Ascending aorta (tissue), 2 donors: ENCODE measurements at places on chromosomes 4 and X. TPM values are rescaled to one million over a fixed set of nuclear protein-coding genes. Genes with fewer than 3 reads are reported as not detected.

GRCh38 chr4:6161921-6162464, 38.4 kb downstream of the JAKMIP1 start:
- H3K4me3 ChIP-seq, result no peak overlapping the region
- DNase-seq, result no peak
- H3K27me3 ChIP-seq, result no peaks in the 10 kb centered on the region
- H3K27ac ChIP-seq, result no peak overlapping the region

DNA sequence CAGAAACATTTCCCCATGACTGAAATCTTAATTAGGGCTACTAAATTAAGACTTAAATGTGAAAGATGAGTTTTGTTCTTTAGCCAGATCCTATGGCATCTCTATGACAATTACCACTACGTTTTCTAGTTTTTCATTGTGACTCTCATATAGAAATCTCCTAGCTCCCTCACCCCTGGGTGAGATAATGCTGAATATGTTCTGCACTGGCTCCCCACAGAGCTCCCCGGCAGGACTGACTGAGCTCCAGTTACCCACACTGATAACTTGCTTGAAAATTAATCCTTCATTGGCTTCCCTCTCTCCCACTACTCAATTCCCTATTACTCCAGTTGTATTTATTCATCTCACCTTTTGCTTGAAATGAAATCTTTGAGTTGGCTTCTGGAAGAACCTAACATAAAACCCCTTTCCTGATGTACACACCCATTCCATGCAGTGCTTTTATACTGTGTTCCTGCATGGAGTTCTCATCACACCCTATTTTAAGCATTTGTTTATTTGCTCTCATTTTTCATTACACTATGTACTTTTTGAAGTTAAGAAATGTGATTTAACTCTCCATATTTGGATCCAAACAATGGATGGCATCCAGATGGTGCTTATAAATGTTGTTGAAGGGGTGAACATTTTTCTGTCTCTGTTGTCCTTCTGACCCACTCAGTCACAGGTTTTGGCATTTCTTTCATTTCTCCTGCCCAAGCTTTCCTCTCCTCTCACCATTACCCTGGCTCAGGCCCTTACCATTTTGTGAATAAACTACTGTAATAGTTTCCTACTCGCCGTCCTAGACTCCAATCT, 623.4 kb downstream of the SPRY1 start:
- H3K36me3 ChIP-seq, result no peaks in the 10 kb centered on the region
- H3K27me3 ChIP-seq, result no peaks in the 10 kb centered on the region
- H3K4me3 ChIP-seq, result no peak overlapping the region
- H3K4me1 ChIP-seq, result peaks cover 16% of the 10 kb centered on the region
- H3K27ac ChIP-seq, result peak overlapping the region; percentile 44
- no peak for DNase-seq

The DUX4 gene
- total RNA-seq, result not detected

- H3K4me1 ChIP-seq, result no peaks in the 10 kb centered on the region
- H3K36me3 ChIP-seq, result no peaks in the 10 kb centered on the region
- no peak overlapping the region for H3K4me3 ChIP-seq
Measured at GRCh38 chrX:68018248-68019203, 414.8 kb downstream of the OPHN1 start.

DNA sequence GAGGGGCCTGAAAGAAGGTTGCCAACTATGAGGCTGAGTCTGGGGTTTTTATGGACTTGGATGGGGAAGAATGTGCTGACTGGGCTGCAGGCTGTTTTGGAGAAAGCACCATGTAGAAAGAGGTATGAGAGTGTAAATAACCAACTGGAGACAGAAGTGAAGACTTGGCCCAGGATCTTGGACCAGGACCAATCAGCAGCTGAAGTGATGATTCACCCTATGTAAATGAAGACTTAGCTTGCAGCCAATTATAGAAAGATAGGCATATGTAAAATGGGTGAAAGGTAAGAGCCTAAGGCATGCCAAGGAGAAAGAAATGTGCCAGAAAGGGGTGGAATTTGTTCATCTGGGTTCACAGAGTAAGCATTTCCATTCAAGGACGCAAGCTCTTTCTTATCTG, 856.7 kb upstream of the PRKX start:
- H3K4me1 ChIP-seq, result no peaks in the 10 kb centered on the region
- no peaks in the 10 kb centered on the region for H3K27me3 ChIP-seq
- H3K4me3 ChIP-seq, result no peak overlapping the region
- no peak overlapping the region for H3K27ac ChIP-seq
- DNase-seq, result no peak

GRCh38 chrX:137428221-137428661, 137.7 kb upstream of the ZIC3 start:
- no peak overlapping the region for H3K27ac ChIP-seq
- peaks cover 29% of the 10 kb centered on the region for H3K27me3 ChIP-seq
- H3K36me3 ChIP-seq, result no peaks in the 10 kb centered on the region
- peaks cover 4% of the 10 kb centered on the region for H3K4me1 ChIP-seq
- H3K4me3 ChIP-seq, result peak overlapping the region; percentile 63

- no peaks in the 10 kb centered on the region for H3K27me3 ChIP-seq
- H3K4me3 ChIP-seq, result no peak overlapping the region
- no peak for DNase-seq
- no peaks in the 10 kb centered on the region for H3K4me1 ChIP-seq
Measured at GRCh38 chr4:78667764-78668163, 108.4 kb upstream of the BMP2K start.

GRCh38 chr4:152359208-152360044, 176.5 kb downstream of the FBXW7 start:
- no peak overlapping the region for H3K4me3 ChIP-seq
- no peak for DNase-seq
- H3K36me3 ChIP-seq, result no peaks in the 10 kb centered on the region
- no peaks in the 10 kb centered on the region for H3K27me3 ChIP-seq

DNA sequence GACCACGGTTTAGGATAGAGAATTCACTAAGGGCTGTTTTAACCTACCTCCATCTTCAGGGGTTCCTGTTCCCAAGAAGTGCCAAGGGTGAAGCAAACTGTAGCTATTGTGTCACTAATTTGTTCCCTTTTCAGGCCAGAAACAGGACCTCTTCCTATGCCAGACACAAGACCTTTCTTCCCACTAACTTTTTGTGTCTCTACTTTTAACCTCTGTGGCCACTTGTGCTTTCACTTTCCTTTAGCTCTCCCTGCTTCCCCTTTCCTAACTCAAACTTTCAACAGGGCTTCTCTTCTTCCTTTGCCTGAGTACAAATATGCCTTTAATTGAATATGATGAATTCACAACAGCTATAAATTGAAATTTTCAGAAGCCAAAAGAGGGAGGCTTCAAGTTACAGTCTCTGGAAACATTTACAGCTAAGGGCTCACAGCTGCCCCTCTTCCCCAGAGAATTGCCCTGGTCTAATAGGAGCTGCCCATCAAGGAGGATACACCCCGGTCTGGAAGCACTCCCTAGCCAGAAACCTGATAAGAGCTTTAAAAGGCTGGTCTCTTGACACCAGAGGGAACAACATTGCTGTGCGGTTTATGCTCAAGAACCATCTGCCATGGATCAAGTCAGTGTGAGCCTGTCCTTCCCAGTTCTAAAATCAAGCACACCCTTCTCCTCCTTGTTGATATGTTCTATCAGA, 61.7 kb upstream of the PLS3 start:
- DNase-seq, result no peak
- peak overlapping the region; percentile 49 for H3K27ac ChIP-seq
- no peaks in the 10 kb centered on the region for H3K4me1 ChIP-seq
- H3K36me3 ChIP-seq, result no peaks in the 10 kb centered on the region

DNA sequence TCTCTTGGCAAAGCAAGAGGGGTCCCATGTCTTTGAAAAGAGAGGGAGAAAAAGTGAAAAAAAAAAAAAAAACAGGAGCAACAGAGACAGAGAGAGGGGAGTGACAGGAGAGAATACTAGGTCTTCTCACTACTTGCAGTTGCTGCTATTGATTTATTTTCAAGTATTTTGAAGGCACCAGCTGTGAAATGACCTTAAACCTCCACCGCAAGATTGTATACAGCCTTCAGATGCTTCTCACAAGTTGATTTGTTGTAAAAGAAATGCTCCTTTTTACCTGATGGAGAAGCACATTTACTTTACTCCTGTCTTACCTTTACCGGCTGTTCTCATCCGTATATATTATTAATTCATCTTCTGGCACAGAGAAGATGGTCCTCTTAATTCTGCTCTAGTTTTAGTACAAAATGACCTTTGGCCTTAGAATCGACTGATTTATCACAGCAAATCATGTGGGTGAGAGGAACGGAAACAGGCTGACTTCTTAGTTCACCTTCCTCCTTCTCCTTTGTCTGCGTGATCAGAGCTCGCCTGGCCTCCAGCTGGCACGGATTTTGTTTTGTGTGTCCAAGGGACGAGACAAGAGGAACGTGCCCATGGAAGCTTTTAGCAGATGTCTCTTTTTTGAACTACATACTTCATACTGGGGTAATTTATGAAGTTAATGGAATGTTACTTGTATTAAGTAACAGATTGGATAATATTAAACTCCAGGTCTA, 82.4 kb upstream of the PACRGL start:
- no peak overlapping the region for H3K4me3 ChIP-seq
- H3K27me3 ChIP-seq, result no peaks in the 10 kb centered on the region
- DNase-seq, result no peak

GRCh38 chr4:75542824-75543223, 13.0 kb upstream of the ODAPH start:
- no peaks in the 10 kb centered on the region for H3K4me1 ChIP-seq
- H3K36me3 ChIP-seq, result no peaks in the 10 kb centered on the region
- H3K27ac ChIP-seq, result no peak overlapping the region
- H3K4me3 ChIP-seq, result no peak overlapping the region
- H3K27me3 ChIP-seq, result no peaks in the 10 kb centered on the region
- DNase-seq, result no peak

- H3K27me3 ChIP-seq, result no peaks in the 10 kb centered on the region
- no peak overlapping the region for H3K27ac ChIP-seq
- H3K4me1 ChIP-seq, result no peaks in the 10 kb centered on the region
- H3K4me3 ChIP-seq, result no peak overlapping the region
- no peaks in the 10 kb centered on the region for H3K36me3 ChIP-seq
Measured at GRCh38 chr4:4203688-4204400, 22.9 kb downstream of the OTOP1 start.

The HHIP gene
- 2.2 TPM for total RNA-seq

The GPR50 gene
- not detected for total RNA-seq

The F8A3 gene
- total RNA-seq, result not detected

The SPACA5 gene
- total RNA-seq, result not detected

The EFNB1 gene
- 53.4 TPM for total RNA-seq

The CNGA1 gene
- not detected for total RNA-seq

The SERPINA7 gene
- total RNA-seq, result 0.75 TPM
